ENCODE measurements at places on chromosomes 2 and 18.

DNA sequence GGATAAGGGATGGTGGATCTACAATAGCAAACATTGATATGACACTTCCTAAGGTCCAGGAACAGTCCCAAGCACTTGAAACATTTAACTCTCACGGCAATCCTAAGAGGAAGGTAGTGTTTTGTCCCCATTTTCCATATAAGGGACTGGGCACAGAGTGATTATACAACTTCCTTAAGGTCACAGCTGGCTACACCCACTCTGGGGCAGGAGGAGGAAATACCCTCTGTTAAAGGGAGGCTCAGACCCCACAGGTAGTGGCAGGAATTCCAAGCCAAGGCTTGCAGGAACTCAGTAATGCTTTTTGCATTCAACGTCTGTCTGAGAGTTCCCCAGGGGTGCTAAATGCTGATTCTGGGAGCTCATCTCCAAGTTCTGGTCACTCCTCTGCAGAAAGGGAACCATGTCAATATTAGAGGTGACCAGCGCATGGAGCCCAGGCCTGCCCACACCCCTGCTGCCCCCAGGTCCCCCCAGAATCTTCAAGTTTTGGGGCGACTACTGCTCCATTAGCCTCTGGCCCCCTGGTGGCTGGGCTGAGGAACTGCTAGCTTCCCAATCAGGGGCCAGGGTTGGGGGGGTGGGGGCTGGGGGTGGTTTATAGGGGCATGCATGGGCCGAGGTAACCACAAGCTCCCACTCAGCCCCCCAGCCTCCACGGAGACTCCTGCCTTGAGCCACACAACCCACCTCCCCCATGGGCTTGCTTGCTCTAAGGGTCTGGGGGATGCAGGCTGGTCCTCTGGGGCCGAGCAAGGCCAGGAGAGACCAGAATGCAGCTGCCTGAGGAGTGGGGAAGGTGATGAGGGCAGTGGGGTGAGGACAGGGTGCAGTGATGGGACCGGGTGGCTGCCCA is 11.1 kb downstream of the OBSL1 start:
- no peak for DNase-seq

GRCh38 chr2:64214281-64215115 is 70.3 kb upstream of the PELI1 start:
- DNase-seq = peak; percentile 26

- DNase-seq = no peak
Observed at GRCh38 chr2:3487028-3487425, 32.3 kb downstream of the ADI1 start.

- DNase-seq = no peak
Observed at GRCh38 chr2:54772531-54772930, 49.1 kb downstream of the EML6 start.

DNA sequence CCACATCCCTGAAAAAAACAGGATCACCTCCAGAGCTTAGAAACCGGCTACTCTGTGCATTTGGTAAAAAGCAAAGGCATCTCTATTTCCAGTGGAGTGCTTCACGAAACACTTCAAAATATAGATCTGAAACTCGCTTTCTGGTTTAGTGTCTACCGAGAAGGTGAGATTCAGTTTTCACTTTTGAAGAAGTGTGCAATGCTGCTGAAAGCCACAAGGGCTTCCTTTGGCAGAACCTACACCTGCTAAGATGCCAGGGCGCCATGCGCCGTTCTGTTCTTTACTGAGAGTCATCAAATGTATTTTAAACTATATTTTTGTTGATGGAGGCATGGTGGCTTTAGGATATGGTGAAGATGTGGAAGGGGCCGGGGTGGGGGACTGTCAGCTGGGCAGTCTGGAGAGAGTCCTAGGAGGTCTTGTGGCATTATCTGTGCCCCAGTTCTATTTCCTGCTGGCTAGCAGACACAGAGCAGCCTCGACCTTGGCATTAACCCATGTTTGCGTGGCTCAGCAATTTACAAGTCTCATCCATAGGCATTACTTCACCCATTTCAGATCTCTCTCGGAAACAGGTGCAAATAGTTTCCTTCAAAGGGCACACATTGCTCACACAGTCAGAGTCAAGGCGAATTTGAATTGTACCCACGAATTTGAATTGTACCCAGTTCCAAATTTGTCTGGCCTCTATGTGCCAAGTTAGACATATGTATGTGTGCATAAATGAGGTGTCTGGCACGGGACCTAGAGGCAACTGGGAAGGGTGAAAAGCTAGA is 46.7 kb upstream of the KCNF1 start:
- peak; percentile 54 for DNase-seq

- DNase-seq = no peak
Observed at GRCh38 chr18:46601141-46601805, 55.7 kb downstream of the LOXHD1 start.

DNA sequence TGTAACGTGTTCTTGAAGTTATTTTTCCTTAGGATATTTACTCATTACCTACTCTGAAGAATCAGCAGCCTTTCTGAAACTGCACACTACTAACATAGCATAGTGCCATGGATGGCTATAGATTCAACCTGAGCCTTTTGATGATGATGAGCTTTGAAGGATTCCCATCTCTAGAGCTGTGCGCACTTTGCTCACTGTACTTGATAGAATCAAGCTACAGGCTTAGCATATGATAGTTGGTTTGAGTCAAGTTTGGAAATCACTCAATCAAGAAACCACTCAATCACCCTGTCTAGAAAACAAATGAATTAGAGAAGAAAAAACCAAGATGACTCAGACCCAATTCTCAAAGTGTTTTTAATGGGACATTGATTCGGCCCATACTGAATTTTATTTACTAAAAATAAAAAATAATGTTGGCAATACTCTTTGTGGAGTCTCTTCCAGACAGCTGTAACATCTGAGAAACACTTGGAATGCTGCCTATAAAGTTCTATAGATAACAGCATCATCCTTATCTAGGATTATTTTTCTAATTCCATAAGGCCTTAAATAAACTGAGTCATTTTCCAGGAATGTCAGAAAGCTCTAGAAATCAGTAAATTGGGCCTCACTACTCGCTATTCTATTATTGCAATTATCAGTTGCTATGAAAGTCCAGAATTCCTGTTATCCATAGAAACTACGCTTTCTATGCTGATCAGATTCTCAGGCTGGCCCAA is 259.0 kb upstream of the ERBB4 start:
- DNase-seq = no peak

DNA sequence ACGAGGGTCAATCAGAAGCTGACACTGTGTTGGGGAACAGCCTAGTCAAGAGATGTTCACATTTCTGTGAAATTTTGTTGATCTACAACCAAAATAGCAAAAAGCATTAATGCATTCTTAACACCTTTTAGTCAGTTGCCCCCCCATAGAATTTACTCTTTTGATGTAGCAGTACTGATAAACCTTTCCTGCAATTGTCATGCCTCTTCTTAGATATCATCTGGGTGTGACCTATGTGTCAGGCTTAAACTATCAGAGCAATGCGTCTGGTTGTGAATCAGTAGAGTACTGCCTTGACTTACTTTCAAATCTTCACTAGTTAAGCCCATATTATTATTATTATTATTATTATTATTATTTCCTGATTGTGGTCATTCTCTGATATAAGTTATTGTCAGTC is 61.9 kb downstream of the GREB1L start:
- DNase-seq = no peak

- DNase-seq = no peak
Observed at GRCh38 chr18:66254121-66254520, 349.8 kb downstream of the CDH19 start.

- no peak for DNase-seq
Observed at GRCh38 chr2:162103443-162104009, 29.5 kb upstream of the DPP4 start.

DNA sequence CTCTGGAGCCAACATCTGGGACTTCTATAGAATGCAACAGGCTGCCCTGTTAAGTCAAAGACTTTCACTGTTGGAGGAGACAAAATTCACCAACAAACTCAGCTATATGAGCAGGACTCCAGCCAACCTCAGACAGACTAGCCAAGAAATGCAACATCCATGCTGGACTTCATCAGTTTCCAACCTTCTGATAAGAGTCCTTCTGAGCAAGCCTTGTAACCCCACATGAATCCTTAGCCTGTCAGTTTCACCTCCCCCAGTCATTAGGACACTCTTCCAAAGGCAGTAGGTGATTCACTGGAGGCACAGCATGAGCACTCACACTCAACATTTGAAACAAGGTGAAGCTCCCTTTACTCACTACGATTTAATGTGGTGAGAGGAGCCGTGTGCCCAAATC is 5.8 kb downstream of the TBC1D8 start:
- DNase-seq = no peak

DNA sequence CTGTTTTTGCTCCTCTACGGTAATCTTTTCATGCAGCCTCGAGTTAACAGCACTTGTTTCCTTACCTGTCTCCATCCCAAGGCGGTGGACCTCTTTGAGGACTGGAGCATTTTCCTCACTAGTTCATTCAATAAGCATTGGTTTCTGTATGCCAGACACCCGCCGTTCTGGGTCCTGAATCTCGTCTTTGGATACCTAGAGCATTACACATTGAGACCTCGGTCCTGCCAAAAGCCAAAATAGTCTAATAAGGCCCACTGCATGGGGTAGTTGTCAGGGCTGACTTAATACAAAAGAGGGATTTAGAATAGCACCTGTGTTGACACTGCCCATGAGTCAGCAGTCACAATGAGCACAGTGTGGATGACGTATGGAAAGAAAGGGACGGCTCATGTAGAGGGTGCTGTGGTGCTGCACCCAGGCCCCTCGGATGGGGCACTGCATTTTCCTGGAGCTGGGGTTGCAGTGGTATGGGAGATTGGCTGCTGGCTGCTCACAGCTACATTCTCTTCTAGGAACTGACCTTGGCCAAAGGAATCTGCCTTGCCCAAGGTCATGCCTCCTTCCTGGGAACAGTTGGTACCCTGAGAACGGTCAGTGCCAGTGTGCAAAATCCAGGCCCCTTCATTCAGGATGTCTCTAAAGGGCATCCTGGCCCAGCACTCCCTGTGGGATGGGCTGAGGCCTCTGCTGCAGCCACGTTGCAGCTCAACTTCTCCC is 126.9 kb upstream of the NCK2 start:
- no peak for DNase-seq

All from stimulated activated effector memory CD8-positive, alpha-beta T cell treated with anti-CD3 and anti-CD28 coated beads, Interleukin-12 subunit alpha, Interleukin-12 subunit beta, amount 100 ng/mL, for 72 hours (primary cell).